ENCODE measurements at places on chromosomes 7 and 10. TPM values are rescaled to one million over a fixed set of nuclear protein-coding genes. Genes with fewer than 3 reads are reported as not detected.

The TMEM229A gene
- total RNA-seq, result not detected

GRCh38 chr7:48847917-48848316, 76.4 kb upstream of the CDC14C start:
- ATAC-seq, result no peak

The SFRP4 gene
- total RNA-seq, result 0.66 TPM

- ATAC-seq, result no peak
Measured at GRCh38 chr7:115491744-115492380, 538.7 kb downstream of the TFEC start.

- no peak for ATAC-seq
Measured at GRCh38 chr7:88670536-88670935, 89.0 kb upstream of the ZNF804B start.

DNA sequence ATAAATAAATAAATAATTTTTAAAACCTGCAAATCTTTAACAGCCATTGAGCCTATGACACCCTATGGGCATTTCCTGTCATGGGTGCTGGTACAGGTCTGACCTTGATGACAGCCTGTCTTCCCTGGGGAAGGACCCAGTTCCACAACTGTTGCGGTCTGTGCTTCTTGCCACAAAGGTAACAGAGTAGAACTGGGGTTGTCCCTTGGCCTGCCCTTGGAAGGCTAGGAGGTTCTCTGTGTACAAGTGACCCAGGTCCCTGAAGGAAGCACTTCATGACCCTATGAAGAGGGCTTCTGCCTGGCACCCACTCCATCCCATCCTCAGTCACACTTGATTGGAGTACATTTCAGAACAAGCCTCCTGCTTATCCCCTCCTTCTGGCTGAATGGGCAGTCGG, 66.9 kb downstream of the OGDH start:
- ATAC-seq, result no peak

DNA sequence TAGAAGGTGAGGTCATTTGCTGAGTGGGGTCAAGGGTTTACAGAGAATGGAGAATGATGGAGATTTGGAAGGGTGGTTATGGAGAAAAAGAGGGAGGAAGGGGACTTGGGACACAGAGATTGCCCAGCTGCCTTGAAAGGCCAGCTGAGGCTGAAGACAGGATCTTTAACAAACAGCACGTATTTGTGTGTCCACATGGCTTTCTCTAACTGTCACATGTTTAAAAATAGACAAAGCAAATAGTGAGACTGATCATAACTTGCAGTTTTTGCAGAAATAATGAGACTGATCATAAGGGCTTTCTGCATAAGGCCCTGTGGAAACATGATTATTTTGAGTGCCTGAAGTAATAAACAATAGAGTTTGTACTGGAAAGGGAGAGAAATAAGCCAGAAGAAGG, 212.7 kb downstream of the HDAC9 start:
- no peak for ATAC-seq

The CRHR2 gene
- 1.2 TPM for total RNA-seq

DNA sequence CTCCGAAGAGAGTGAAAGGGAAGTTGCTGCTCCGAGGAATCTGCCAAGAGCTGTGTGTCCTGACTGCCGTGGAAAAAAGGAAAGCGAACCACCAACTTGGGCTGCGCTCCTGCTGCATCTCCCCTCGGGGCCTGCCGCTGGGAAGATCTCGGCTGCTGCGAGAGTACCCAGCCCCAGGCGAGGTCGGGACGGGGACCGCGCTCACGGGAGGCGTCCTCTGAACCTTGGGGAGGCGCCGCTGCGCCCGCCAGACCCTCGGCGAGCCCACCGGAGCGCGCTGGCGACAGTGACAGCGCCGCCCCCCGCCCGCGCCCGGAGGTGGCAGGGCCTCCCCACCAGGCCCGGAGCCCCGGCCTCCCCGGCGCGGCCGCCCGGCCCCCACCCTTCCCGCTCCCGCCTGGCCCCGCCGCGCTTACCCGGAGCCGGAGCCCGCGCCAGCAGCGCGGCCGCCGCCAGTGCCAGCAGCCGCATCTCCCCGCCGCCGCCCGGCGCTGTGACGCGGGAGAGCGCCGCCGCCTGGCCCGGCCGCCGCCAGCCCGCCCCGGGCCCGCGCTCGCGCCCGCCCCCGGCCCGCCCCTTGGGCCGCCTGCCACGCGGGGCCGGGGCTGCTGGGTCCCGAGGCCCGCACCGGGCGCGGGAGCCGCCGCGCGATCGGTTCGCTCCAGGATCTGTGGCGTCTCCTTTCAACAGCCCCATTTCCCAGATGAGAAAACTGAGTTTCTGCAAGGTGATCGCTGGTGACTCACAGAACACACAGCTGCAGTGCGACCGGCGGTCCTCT, at the start of gene VSTM4:
VSTM4 (minus strand) TSS at position 508 of the 781 bp plus-strand sequence; CDS start at position 471, 37 bp downstream.
- ATAC-seq, result peak; percentile 81

The DPYSL4 gene
- total RNA-seq, result 64.4 TPM

DNA sequence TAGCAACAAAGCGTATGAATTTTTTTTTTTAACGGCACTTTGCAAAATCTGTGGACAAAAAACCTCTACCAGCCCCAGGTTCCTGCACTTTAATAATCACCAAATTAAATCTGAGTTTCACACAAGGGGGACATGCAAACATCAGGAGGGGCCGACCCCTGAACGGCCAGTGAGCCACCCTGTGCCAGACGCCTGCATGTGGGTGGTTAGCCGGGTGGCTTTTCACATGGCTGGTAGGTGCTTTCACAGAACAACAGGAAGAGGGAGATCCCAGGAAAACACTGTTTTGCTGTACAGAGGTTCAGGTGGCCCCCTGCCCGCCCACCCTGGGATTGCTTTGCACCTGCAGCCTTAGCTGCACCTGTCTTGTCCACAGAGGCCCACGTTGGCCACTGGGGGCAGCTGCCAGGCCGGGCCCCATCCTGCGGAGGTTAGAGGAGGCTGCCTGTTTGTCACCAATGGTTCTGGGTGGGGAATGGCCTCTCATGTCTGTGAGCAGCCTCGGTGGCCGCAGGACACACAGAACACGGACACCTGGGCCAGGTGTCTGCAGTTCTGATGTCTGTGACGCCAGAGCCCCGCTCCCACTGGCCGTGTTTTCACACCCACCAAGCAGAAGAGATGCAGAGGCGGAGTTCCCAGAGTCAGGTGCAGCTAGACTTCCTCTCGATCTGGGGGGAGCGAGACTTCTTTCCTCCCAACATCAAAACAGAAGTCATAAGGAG, 107.7 kb downstream of the FAM53B start:
- ATAC-seq, result no peak
